NCI-H2029 treated with DMSO at 0.1 percent for 48 hours (cell line): ENCODE measurements at places on chromosomes 3 and 15.

- DNase-seq = no peak
Measured at GRCh38 chr3:189488241-189488767, 142.9 kb upstream of the TP63 start.

- DNase-seq = no peak
Measured at GRCh38 chr15:62903437-62903836, 139.1 kb upstream of the TPM1 start.

GRCh38 chr3:170598091-170598502 is 12.2 kb upstream of the SLC7A14 start:
- no peak for DNase-seq

- DNase-seq = no peak
Measured at GRCh38 chr3:173371848-173372487, 25.6 kb upstream of the NLGN1 start.

DNA sequence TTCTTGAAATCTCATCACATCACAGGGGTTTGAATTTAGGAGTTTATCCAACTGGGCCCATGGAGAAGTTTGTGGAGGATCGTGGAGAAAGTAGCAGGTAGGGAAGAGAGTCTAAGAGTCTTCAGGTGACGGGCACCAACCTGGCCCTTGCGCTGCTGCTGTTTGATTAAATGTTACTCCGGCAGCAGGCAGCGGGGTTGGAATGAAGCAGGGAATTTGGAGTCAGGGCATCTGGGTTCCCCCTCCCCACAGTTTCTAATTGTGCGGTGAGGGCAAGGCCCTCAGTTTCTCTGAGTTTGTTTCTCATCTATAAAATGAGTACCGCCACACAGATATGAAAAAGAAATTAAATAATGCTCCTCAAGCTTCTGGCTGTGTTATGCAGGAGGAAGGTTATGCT is 182.9 kb upstream of the RGMA start:
- DNase-seq = no peak

DNA sequence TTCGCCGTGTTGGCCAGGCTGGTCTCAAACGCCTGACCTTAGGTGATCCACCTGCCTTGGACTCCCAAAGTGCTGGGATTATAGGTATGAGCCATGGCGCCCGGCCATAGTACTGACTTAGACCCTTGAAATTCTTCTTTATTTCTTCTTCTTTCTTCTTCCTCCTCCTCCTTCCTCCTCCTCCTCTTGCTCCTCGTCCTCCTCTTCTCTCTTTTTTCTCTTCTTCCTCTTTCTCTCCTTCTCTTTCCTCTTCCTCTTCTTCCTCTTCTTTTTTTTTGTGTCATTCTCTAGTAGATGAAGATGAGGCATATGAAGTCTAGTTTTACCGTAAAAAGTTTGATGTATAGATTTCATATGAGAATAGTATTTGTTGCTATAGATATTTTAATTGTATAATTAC is 9.3 kb downstream of the RPL15 start:
- no peak for DNase-seq

DNA sequence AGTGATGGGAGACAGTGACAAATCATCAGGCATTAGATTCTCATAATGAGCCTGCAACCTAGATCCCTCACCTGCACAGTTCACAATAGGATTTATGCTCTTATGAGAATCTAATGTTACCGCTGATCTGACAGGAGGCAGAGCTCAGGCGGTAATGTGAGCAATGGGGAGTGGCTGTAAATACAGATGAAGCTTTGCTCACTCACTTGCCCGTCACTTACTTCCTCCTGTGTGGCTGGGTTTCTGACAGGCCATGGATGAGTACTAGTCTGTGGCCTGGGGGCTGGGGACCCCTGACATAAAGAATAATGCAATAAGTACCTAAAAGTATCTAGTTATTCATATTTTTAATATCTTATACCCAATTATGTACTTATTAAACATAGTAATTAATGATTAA is 15.6 kb downstream of the IQCB1 start:
- peak; percentile 13 for DNase-seq

- no peak for DNase-seq
Measured at GRCh38 chr3:160343132-160343531, 55.9 kb downstream of the IFT80 start.

DNA sequence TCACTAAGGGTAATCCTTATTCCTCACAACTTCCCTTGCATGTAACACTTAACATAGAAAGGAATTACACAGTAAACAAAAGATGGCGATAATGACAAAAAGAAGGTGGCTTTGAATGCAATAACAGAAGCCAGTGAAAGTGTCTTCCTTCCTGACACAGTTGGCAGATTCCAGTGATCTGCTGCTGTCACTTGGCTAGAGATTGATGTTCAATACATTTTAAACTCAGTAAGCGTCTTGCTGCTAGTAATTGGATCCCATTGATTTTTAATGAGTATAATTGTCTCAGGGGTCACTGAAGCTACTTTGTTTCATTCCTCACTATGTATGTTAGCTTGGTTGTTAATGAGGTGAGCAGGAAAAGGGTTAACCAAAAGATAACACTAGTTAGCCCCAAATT is 692.7 kb downstream of the NTRK3 start:
- DNase-seq = no peak

DNA sequence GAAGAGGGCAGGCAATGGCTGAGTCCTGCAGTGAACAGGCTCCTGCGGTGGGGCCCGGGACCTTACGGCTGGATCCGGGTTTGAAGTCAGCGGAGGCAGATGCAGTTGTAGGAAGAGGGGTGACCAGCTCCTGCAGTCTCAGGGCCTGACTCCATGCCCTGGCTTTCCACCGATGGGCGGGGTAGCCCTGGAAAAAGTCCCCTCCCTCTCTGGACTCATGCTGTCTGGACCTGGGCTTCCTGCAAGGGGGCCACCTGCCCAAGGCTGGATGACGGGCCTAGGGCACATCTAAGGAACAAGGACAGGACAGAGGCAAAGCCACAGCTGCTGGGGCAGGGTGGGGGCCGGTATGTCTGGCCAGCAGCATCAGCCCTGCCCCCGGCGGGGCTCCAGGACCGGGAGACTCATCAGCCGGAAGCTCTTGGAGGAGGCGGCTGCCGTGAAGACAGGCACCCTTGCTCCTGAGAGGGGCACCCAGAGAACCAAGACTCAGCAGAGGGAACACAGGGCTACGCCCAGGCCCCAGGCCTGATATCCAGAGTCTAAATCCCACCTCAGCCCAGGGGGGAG is 12.8 kb downstream of the IQSEC1 start:
- DNase-seq = no peak

DNA sequence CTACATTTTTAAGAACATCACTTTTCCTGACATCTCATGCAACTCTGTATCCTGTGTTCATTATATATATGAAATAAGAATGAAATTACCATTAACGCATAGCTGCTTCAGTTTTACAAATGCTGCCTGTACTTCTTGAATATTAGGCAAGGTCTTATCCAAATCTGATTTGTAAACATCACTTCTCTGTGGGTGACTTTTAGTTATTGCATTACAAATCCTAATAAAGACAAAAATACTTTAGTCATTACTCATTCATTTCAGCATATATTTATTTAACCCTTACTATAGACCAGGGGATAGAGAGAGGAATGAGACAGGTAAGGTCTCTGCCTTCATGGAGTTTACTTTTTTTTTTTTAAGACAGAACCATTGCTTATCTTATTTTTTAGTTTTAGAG is 36.8 kb downstream of the MTMR10 start:
- DNase-seq = no peak

GRCh38 chr15:48858401-48858800 is 19.5 kb upstream of the EID1 start:
- DNase-seq = no peak

- no peak for DNase-seq
Measured at GRCh38 chr3:157136647-157137387, 23.1 kb downstream of the CCNL1 start.

DNA sequence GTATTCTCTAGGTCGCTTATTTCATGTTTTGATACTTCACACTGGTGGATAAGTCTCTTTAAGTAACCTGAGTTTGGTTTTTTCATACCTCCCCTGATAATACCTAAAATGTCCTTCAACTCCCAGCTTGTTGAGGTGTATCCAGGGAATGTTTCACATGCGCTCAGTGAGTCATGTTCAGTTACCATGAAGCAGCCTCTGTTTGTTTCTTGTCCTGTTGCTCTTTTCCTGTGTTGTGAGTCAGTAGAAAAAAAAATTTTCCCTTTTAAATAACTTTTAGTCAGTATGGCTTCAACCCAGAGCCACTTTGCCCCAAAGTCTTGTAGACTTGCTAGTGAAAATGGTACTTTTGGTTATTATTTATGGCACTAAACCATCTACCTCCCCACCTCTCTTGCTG is 278.4 kb upstream of the ZPLD1 start:
- DNase-seq = no peak

- DNase-seq = no peak
Measured at GRCh38 chr3:46143951-46144473, 64.1 kb downstream of the CCR1 start.

DNA sequence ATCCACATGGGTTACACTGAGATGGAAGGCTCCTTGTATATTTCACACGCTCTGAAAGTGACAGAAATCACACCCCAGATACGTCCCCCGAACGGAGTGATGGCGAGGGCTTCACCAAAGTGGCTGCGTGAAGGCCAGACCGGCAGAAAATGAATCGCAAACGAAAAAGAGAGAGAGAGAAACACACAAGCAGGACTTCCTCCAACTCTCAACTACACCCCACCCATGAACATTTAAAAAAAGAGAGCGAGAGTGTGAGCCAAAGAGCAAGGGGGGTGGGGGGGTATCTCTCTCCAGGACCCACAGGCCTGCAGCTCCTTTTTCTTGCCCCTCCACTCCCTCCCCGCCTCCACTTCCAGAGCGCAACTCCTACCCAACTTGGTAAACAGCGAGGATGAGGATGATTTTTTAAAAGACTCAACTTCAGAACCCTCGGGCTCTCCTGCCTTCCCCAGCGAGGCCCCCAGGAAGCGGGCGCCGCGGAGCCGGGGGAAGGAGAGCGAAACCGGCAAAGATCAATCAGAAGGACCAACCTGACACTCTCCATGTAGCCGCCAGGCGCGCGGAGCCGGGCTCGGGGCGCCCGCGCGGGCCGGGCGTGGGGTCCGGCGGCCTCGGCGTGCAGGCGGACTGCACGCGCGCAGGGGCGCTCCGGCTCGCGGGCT is 519.1 kb downstream of the FOXP1 start:
- no peak for DNase-seq

- DNase-seq = no peak
Measured at GRCh38 chr3:59001675-59002074, 48.1 kb downstream of the CFAP20DC start.

DNA sequence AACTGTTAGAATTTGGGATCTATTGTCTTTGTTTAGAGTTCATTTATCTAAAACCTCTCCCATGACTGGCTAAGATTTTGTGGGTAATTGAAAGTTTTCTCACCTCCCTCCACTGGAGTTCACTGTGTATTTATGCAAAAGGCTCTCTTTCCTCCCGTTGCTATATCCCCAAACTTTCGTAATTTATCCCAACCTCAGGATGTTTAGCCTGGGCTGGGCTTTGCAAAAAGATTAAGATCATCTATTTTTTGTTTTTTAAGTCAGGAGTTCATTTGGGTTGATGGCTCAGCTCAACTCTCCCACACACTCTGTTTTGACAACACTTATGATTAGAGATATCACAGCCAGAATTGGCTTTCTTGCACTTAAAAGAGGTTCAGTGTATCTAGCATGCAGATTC is 27.0 kb downstream of the SUCNR1 start:
- no peak for DNase-seq

GRCh38 chr3:33420966-33421365 is 19.2 kb downstream of the UBP1 start:
- DNase-seq = no peak

- DNase-seq = no peak
Measured at GRCh38 chr15:96503276-96503675, 172.8 kb downstream of the NR2F2 start.

GRCh38 chr3:87924485-87924884 is 134.3 kb downstream of the CGGBP1 start:
- no peak for DNase-seq

- DNase-seq = no peak
Measured at GRCh38 chr3:119738741-119739140, 35.9 kb downstream of the CFAP91 start.

- peak; percentile 73 for DNase-seq
Measured at GRCh38 chr15:85443593-85444087, 63.2 kb downstream of the AKAP13 start.

DNA sequence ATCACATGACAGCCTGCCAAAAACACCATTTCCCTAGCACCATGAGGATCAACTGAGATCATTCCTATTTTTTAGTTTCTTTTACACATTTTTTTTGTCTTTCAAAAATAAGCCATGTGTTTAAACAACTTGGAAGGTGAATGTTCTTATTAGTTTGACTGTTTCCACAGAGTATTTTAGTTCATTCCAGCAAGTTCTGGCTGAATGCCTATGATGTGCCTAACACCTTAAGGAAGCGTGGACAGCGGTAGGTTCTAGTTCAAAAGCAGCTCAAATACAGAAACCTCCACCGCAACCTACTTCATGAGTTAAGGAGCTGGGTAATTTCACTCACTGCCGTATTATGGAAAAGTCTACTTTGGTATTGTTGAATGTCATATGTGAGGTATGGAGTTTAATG is 101.3 kb upstream of the ADAMTS9 start:
- no peak for DNase-seq

GRCh38 chr15:40843885-40844695 is at the start of gene SPINT1:
Gene SPINT1, plus strand, starts transcription at chr15:40844048. Its CDS starts 507 bp downstream, at chr15:40844555.
- no peak for DNase-seq

GRCh38 chr3:9339761-9340471 is 22.9 kb upstream of the THUMPD3 start:
- DNase-seq = no peak

DNA sequence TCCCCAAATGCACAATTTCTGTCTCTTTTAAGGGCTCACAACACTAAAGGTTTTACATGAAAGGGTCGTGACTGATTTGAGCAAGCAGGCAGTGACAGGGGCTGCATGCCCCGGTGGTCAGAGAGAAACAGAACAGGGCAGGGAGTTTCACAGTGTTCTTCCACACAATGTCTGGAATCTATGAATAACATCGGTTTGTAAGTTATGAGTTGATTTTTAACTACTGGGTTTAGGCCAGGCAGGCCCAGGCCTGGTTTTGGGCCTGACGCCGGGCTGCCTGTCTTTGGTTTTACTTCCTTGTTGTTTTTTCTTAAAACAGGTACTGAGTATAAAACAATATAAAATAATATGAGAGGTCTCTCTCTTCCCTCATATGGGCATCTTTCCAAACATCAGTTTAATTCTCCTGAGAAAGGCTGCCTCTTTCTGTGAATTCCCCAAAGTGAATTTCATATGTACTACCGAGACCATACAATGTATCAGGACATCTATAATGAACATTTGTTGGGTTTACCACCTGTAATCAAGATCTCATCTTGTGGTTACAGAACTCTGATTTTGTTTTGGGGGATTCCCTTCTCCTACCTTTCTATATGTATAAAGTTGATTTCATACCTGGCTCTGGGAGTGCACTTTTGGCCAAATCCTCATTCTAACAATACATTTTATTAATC is 74.4 kb downstream of the CD200 start:
- no peak for DNase-seq

GRCh38 chr15:80464951-80465625 is 60.9 kb downstream of the ARNT2 start:
- peak; percentile 13 for DNase-seq
